Peyer's patch (tissue), 4 donors: ENCODE measurements at places on chromosomes 5 and 9.
A peak's percentile ranks its signal among the peaks of the same experiment; 100 is the strongest.

GRCh38 chr5:58366461-58366860, 93.4 kb downstream of the PLK2 start:
- DNase-seq = no peak

DNA sequence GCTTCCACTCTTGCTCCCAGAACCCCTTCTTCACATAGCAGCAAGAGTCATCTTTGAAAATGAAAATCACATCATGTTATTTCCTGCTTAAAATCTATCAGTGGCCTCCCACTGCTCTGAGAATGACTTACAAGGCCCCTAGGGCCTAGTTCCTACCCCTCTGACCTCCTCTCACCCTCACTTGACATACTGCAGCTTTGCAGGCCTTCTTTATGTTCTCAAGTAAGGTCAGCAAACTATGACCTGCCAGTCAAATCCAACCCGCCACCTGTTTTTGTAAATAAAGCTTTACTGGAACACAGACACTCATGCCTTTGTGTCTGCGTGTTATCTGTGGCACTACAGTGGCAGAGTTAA, 185.7 kb downstream of the NR3C1 start:
- DNase-seq = no peak

- no peak for DNase-seq
These were observed 550.0 kb downstream of the PTPRD start for GRCh38 chr9:10062629-10063395.

DNA sequence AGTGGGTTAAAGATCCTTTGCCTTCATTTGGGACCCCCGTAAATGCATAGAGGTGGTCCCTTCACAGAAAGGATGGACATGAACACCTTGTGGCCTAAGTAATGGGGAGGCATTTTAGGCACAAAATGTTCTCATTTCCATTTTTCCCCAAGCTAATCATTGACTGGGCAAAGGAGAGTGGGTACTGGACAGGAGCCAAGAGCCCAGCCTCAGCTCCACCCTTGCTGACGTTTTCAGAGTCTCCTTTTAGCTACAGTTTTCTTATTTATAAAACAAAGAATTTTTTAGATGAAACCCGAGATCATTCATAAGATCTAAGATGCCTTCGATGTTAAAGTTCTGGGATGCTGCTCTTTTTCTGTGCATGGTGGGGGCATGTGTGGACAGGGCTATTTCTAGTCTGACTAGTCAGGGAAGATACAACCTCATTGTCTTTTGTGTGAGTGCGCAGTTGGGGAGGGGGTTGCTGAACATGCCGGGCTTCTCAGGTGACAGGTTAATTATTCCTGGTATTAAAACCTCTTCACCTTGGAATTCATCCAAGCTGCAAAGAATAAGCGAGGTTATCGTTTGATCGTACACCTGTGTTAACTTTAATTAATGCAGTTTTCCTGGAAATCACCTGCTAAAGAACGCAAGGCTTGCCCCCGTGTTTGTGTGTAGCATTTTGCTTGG, 48.4 kb downstream of the ADAMTS16 start:
- no peak for DNase-seq

- DNase-seq = no peak
These were observed 157.6 kb upstream of the KLF4 start for GRCh38 chr9:107647141-107647540.

DNA sequence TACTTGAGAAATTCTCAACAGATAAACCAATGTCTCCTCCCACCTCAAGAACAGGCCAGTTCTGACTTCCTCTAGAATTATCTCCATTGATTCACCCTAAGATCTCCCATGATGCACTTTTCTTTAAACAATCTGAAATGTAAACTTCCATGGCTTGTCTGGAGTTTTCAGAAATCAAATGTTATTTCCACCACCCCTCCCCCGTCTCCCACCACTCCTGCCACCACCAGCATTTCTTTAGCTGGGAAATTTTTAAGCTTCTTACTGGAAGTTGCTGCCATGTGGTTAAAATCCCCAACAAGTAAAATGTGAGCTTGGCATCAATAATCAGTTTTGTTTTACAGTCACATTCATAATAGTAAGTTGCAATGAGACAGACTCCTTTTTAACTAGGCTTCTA, 32.8 kb upstream of the BASP1 start:
- DNase-seq = no peak

- peak; percentile 17 for DNase-seq
These were observed 1.1 kb upstream of the IRF1 start for GRCh38 chr5:132491368-132492364.

DNA sequence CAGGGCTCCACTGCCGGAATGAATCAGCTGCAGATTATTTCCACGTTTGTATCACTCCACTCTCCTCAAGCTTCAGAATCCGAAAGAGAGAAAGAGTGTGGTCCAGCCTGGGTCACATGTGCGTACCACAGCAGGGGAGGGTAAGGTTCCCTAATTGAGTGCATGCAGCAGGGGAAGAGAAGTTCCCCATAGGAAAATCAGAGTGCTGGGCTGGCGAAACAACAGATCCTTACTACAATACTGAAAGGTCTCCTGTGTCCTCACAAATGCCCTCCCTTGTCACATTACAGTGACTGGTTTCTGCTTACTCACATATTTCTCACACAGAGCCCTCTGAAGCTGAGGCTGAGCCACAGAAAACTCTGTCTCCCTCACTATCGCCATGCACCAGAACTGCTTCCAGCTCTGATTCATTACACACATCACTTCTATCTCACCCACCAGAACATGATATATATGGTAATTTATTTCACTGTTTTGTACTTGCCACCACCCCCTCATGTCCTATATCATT, 532.2 kb upstream of the TUSC1 start:
- DNase-seq = no peak

GRCh38 chr5:38467353-38468040, 88.9 kb downstream of the LIFR start:
- no peak for DNase-seq

DNA sequence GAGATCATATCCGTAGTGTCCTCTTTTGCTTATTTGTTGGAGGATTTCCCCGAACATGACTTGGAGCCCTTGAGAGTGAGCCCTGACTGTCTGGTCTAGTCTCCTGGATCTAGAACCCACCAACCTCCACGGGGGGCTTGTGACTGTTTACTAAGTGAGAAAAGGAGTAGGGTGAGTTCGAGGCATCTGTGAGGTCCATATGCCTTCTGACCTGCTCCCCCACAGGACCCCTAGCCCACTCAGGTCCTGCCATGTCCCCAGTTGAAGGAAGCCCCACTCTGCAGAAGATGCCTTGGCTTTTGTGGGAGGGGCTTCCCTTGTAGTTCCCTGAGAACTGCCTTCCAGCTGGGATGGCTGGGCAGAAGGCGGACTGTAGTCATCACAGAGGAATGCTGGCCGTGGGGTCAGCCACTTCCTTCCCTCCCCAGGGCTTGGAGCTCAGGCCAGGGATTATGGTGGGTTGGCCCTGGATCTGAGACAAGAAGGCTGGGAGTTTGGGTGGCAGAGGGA, 7.0 kb upstream of the IRF1 start:
- DNase-seq = peak; percentile 35

DNA sequence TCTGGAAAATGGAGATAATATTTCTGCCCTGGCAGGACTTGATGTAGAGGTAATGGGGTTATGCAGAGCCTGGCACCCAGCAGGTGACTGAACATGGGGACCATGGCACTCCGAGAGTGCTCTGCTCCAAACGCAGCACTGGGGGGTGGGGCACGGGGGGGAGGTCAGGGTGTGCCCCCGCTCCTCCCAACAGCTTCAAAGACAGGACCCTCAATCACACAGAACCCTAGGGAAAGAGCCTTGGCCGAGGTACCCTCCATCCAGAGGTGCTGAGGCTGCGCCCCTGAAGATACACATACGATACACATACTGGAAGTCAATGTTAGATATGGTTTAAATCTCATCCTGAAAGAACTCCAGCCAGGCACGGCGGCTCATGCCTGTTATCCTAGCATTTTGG, 26.6 kb upstream of the CEP72 start:
- DNase-seq = no peak

GRCh38 chr9:132597073-132597775, 14.8 kb downstream of the BARHL1 start:
- DNase-seq = no peak

- no peak for DNase-seq
These were observed 262.4 kb downstream of the GRIA1 start for GRCh38 chr5:153752890-153753289.

DNA sequence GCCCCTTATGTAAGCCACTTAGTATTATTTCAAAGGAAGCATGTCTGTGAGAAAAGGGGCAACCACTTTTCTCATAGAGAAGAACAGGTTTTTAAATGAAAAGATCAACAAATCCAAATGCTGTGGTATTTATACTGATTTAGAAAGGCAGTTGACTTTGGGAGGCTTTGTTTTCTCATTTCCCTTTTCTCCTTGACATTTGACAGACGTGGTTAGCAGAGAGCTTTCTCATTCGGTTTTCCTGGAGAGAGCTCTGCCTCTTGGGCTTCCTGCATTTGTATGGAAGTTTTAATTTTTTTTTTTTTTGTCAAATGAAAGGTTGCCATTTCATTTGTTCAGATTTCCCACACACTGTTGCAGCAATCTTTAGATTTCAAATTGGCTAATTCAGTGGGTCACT, 62.5 kb downstream of the EXOSC2 start:
- no peak for DNase-seq

DNA sequence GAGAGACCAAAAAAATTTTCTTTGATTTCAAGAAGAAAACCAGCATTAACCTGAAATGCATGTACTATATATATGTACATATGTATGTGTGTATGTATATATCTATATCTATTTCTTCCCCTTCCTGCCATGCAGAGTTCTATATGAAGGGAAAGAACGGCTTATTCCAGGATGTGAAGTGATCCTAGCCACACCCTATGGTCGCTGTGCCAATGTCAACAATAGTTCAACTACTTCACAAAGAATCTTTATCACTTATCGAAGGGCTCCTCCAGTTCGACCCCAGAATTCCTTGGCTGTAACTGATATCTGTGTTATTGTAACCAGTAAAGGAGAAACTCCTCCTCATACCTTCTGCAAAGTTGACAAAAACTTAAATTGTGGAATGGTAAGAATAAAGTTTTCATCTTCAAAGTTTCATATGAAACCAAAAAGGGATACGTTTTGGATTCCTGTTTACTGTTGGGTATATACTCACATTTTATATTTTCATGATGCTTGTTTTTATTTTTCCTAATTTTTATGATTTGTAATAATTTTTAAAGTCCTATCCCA, 56.2 kb downstream of the DENND4C start:
- no peak for DNase-seq

DNA sequence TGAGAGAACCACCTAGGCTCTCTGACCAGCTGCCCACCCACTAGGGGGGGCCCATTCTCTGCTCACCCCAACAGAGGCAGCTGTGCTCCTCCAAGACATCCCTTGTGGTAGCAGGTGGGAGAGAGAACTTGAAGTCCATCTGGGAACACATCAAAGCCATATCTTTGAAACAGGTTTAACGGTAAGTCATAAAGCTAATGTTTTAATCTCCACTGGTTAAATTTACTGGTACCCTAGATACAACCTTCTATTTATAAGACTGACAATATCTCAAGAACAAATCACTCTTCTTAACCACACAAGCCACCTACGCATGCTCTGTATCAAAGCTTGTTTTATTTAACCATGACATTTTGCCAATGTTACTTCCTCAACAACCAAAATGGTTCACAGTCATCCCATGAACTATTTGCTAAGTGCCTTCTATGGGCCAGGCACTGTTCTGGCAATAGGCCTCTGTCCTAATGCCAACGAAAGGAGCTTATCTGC, 20.4 kb downstream of the AUH start:
- no peak for DNase-seq

DNA sequence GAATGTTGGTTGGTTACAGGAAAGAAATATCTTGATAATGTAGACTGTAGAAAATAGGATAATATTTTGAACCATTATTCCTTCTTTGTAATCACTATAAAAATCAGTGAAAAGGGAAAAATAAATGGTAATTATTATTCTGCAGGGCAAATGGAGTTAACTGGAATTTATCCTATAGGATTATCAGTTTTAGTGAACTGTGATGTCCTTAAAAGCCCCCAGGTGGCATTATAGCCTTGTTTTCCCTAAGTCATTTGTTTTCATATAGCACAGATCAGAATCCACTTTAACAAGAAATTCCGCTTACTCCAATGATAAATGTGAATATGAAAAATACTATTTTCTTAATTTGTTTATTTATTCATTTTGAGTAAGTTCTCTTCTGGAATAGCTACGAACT, 26.2 kb upstream of the WDR41 start:
- DNase-seq = no peak

GRCh38 chr5:168851902-168852321, 272.7 kb upstream of the PANK3 start:
- DNase-seq = no peak

DNA sequence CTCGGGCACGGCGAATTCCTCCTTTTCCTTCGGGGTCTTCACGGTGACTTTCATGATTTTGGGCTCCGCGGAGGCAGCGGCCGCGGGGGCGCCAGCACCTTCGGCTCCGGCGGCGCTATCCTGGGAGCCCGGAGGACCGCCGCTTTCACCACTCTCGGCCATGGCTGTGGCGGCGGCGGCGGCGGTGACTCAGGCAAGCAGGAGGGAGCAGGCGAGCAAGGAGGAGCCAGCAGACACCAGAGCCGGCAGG, 315 bp downstream of the UBQLN1 start:
- DNase-seq = no peak

DNA sequence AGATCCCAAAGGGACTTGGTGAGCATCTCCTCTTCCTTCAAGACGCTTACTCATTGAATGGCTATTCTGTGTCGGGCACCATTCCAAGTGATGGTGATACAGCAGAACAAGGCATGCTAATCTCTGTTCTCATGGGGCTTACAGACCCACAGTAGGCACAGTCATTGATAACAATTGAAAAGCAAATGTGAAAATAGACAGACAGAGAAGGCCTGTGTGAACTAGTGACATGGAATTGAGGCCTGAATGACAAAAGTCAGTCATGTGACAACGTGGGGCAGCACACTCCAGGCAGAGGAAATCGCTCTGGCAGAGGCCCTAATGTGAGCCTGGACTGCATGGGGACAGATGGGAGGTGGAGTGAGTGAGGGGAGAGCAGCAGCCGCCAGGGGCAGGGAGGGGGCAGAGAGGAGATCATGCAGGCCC, 70.7 kb upstream of the CPLX2 start:
- DNase-seq = no peak

- peak; percentile 42 for DNase-seq
These were observed 11.0 kb downstream of the LPCAT1 start for GRCh38 chr5:1512541-1513291.

DNA sequence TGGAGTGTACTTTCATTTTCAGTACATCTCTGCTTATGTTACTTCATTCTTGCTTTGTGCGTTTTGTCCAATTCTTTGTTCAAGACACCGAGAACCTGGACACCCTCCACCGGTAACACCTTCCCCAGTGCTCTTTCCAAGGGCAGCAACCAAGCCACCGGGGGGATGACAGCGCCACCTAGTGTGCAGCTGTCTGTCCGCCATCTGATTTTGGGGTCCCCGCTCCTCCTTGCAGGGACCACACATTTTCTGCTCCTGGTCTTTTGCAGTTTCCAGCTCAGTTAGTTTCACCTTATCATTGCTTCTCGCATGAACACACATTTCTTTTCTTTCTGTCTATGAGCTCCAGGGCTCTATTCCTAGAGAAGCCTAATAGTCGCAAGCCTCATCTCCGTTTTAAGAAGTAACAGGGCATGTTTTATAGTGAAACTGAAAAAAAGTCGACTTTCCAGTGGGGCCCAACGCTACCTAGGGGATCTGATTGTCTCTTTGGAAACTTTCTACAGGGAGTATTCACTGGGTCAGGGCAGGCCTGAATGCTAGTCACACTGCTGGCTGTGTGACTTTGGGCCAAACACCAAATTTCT, 152.1 kb downstream of the FSTL4 start:
- no peak for DNase-seq

GRCh38 chr5:8138884-8139283, 269.9 kb downstream of the MTRR start:
- no peak for DNase-seq
